ENCODE measurements at places on chromosomes 4 and X.

- no peak for DNase-seq
Observed at GRCh38 chr4:159926871-159927270, 824.0 kb downstream of the RAPGEF2 start.

DNA sequence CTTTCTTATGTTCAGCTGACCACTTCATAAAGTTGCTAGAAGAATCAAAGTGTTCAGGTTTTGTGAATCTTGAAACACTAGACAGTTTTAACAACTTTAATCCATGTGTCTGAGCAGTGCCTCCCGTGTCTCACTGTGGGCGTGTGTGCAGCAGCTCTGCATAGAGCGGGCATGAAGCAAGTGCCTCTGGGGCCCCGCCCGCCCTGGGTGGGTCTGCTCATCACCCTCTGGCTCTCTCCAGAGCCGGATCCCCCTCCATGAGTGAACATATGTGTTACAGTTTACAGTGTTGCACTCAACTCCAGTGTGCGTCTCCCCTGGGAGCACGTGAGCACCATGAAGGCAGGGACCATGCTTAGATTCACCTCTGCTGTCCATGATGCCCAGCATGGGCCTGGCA, 37.6 kb upstream of the CRMP1 start:
- DNase-seq, result no peak

GRCh38 chr4:7173841-7174449, 18.4 kb upstream of the SORCS2 start:
- DNase-seq, result no peak

DNA sequence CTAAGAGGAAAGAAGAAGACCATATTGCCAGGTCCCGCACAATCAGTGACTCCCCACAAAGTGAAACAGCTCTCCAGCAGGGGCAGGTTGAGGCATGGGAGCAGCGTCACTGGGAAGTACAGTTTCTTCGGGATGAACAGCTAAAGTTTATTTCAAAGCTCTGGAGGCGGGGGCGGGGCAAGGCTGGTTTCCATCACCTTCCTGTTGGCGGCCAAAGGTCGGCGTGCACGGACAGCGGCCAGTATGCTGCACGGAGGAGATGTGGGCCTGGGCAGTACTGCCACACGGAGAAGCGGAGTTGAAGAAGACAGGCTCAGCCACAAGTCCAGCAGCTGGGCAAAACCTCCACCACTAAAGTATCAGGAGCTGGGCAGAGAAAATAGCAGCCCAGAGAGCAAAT, 951 bp upstream of the ZNF518B start:
- no peak for DNase-seq

DNA sequence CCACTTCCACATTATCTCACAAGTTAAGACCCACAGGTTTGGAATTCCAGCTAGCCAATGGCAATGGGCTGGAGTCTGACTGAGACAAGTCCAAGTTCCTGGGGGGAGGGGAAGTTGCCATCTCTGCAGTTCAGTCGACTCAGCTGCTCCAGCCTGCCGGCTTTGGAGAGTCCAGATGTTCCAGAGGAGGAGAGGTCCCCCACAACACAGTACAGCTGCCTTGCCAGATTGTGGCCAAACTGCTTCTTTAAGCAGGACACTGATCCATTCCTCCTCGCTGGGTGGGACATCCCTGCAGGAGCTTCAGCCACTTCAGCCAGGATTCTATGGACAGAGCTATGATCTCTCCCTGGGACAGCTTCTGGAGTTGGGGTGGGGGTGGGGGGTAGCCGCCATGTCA, 199.2 kb downstream of the EDA start:
- no peak for DNase-seq

GRCh38 chrX:69279234-69279633, 114.0 kb upstream of the PJA1 start:
- no peak for DNase-seq

GRCh38 chrX:151701071-151701470, 5.8 kb downstream of the PRRG3 start:
- no peak for DNase-seq

GRCh38 chr4:55345980-55346850, at the start of gene SRD5A3:
Gene SRD5A3 (plus strand): TSS chr4:55346242. CDS start chr4:55346337, 95 bp downstream.
- DNase-seq, result peak; percentile 63

- DNase-seq, result no peak
Observed at GRCh38 chr4:38565271-38566199, 98.5 kb upstream of the KLF3 start.

- DNase-seq, result no peak
Observed at GRCh38 chr4:84647312-84647884, 64.5 kb downstream of the CDS1 start.

DNA sequence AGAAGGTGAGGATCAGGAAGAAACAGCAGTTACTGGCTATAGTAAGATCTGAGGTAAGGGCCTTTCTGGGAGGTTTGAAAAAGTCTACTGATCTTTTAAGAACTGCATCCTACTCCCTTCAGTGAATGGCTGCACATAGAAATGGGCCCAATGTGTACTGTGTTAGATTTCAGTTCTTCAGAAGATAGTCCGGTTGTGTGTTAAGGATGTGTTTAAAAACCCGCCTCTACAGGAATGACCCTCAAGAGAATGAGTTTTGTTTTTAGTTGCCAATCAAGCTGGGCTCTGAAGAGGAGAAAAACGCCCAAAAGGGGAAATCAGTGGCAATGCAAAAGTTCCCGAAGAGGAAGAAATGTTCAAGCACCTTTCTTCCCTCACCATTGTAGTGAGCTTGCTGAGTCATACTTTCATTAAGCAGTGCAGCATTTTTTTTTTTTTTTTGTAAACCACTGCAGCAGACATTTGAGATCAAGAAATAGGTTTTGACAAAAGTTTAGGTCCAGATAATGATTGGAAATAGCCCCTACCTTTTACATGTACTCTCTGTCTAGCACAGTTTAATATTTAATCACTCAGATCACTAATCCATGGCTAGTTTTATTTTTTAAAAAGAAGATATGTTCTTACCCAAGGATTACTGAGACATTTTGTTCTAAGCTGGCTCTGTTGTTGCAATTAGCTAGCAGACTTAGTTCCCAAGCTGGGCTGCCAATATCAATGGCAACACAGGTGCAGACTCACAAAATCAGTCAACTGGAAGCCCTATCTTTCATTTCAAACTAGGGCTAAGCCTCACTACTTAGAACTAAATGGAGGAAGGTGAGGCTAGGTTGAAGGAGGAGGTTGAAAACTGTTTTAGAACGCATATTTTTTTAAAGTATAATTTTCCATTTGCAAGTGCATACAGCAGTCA, 7.0 kb upstream of the TRPC5OS start:
- DNase-seq, result no peak

GRCh38 chrX:94932278-94932965, 1258.4 kb downstream of the FAM133A start:
- DNase-seq, result no peak

DNA sequence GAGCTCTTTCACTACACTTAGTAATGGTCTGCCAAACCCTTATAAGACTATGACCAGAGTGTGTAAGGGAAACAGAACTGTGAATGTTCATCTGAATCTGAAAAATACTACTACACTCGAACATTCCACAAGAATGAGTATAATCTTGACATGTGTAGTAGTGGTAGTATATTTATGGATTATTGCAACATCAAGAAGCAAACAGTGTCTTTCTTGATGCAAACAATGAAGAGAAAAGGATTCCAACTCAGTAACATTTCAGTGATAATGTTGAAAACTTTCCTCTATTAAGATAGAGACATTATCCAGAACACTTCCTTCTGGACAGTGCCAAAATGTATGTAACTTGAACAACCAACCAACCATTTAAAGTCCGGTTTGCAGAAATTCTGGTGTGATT, 394.7 kb upstream of the CPEB2 start:
- DNase-seq, result no peak

DNA sequence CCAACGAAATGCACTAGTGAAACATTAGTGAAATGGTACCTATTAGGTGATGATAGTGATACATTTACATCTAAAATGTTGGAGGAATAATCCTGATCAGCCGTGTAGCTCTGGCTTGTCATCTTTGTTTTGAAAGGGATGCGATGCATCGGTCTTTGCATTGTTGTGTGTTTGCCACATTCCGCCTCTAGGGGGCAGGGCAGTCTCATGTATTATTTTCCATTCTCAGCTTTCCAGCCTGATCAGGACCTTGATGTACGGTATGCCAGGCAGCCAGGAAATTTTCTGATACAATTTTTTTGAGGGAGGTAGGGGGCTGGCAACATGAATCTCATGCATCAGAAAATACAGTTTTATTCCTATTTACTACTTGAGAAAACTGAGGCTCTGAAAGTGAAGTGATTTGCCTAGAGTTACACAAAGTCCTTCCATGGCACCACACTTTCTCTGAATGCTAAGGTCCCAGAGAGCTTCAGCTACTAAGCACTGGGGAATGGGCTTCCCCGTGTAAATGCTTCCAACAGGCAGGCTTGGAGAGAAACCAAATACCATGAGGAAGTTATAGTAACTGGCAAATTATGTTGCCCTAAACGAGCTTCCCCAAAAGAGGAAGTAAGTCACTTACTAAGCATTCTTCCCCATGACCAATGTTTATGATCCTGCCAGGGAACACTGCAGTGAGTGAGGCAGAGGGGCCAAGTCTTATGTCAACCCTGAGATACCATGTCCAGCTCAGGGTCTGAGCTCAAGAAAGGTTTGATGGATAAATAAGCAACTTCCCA, 31.8 kb upstream of the IQSEC2 start:
- DNase-seq, result peak; percentile 19

Measured in stimulated activated CD8-positive, alpha-beta memory T cell treated with anti-CD3 and anti-CD28 coated beads, Interleukin-7, amount 100 ng/mL, for 48 hours (primary cell).